Stimulated activated CD8-positive, alpha-beta memory T cell treated with anti-CD3 and anti-CD28 coated beads, Interleukin-4, amount 100 ng/mL, for 24 hours (primary cell): ENCODE measurements at places on chromosomes 5 and 9.

DNA sequence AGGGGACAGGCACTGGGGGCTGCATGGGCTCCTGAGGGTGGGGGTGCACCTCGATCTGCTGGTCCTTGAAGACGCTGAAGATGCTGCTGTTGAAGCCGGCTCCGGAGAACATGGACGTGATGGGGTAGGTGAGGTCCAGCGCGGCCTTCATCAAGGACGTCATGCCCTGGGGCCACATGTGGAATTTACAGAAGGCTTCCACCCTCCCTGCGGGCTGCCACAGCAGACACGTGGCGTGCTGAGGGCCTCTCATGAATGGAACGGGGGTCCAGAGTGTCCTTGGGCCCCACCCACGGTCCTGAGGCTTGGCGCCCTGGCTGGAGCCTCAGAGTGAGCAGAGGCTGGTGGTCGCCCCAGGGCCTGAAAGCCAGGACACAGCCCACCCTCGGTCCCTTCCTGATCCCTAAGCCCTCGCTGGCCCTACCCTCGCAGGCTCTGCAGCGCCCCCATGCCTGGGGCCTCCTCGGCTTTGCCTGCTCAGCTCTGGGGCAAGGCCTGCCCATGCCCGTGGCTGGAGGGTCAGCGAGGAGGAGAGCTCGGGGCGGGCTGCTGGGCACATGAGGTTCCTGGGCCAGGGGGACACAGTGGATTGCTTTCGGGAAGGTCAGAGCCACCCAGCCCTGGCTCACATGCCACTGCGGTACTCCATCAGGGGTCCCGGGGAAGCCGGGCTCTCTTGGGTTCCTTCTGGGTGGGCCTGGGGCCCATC, 5.3 kb upstream of the NSMF start:
- DNase-seq: no peak

- DNase-seq: no peak
These were observed 55.7 kb downstream of the FAM174A start for GRCh38 chr5:100590867-100591266.

DNA sequence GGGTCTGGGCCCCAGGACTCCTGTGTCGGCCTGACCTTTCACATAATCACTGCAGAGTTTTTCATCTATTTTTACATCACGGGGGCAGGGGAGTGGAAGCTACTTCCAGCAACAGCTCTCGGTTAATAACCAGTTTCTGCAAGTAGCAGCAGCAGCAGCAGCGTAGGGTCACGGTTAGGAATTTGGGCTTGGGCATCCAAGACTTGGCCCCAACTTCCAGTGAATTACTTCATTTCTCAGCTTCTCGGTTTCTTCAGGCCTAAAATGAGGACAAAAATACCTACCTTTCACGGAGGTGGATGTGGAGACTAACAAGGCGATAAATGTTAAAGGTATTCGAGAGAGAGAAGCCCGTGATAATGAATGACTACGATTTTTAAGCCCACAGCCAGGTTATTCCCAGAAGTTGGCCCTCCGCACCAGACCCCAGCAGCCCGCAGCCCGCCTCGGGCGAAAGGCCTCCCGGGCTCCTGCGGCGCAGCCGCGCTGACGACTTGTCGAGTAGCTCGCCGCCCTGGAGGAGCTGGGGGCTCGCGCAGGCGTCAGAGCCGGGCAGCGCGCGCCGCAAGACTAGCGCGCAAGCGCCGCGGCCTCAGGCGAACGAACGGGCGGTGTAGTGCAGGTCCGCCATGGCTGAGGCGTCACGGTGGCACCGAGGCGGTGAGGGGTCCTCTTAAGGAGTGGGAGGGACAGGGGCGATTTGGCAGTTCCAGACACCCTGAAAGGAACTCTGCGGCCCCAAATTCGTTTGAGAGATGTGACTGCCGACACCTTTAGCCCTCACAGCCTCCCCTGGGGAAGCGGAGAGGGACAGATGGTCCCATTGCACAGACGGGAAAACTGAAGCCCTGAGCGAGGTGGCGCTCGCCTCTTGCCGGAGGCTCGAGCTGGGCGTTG, at the start of gene PKD2L2:
Gene PKD2L2 (plus strand): TSS at position 595 of the 897 bp plus-strand sequence. CDS start 35 bp downstream, at position 630.
- peak; percentile 74 for DNase-seq

DNA sequence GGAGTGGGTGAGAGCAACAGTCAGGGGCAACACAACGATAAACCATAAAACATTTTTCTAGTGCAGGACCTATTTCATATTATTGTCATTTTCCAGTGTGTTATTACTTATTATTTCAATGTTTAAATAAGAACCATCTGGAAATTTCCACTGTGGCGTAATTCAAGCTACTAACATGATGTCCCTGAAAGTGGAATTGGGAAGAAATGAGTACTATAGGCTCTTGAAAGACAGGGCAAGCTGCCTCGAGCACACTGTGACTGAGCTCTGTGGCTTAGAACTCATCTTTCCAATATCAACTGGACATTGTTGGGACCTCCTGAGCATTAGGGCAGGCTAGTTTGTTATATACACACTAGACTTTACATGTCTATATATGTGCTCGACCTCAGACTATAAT, 182.9 kb upstream of the RIOK2 start:
- DNase-seq: no peak

GRCh38 chr5:1376981-1377380, 32.1 kb upstream of the CLPTM1L start:
- no peak for DNase-seq

DNA sequence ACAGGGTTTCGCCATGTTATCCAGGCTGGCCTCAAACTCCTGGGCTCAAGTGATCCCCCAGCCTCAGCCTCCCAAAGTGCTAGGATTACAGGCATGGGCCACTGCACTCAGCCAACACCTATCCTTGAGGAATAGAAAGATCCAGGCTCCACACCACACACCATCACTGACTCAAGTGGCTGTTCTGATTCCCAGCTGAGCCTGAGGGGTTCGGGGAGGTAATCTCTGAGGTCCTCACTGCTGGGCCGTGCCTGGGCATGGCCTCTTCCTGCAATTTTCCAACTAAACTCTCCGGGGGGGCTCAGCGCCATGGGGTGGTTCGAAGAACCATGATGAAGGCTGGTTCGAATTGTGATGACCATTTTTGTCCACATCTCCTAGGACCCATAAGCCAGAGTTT, 31.0 kb upstream of the IL17B start:
- DNase-seq: no peak
